Activated naive CD4-positive, alpha-beta T cell (primary cell): ENCODE measurements at places on chromosomes 5 and 9.

DNA sequence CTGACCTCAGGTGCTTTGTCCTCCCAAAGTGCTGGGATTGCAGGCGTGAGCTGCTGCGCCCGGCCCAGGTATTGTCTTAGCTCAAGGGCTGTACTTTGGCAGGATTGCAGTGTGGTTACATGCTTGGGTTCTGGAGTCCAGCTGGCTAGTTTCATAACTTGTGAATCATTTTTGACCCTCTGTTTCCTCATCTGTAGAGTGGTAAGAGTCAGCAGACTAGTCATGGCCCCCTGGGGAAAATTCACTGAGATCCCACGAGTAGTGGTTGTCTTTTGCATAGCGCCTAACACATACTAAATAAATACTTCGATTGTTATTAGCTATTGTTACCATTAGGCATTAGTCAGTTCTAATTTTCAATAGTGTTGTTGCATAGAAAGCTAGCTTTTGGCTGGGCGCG is 14.3 kb downstream of the PTPA start:
- DNase-seq = no peak

- no peak for DNase-seq
Measured at GRCh38 chr5:133790898-133791297, 177.5 kb downstream of the C5orf15 start.

DNA sequence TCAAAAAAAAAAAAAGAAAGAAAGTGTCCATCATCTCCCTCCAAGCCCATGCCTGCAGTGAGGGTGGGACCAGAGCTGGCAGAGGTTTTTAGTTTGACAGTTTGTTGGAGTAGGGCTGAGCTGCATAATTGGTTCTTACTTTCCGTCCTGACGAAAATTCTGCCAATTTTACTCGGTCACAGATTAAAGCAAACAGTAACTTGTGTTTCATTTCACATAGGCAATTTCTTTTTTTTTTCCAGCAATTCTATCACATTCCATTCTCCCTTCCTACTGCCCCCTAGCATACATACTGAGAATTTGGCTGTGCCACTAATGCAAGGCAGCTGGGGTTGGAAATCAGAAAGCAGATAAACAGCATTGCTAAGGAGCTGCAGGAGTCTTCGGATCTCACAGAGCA is 132.4 kb downstream of the FRMD3 start:
- DNase-seq = no peak

- DNase-seq = no peak
Measured at GRCh38 chr9:122392714-122393113, 21.9 kb downstream of the PTGS1 start.

- DNase-seq = no peak
Measured at GRCh38 chr9:127586096-127586495, 26.0 kb upstream of the STXBP1 start.

DNA sequence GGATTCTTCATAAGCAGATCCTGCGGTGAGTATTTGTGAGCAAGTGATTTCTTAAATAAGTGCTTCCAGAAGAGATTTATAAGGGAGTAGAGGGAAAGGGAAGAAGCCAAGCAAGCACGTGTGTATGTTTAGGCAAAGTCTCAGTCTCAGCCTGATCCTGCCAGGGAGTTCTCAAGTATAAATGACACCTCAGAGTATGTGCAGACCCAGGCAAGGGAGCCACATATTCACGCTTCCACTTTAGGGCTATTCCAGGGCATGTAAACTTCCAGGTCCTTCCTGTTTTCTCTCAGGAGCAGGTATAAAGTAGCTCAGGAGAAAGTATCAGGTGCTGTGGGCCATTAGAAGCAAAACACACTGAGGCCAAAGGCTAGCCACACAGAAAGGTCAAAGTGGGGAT is 22.6 kb downstream of the SPATA31D1 start:
- DNase-seq = no peak

DNA sequence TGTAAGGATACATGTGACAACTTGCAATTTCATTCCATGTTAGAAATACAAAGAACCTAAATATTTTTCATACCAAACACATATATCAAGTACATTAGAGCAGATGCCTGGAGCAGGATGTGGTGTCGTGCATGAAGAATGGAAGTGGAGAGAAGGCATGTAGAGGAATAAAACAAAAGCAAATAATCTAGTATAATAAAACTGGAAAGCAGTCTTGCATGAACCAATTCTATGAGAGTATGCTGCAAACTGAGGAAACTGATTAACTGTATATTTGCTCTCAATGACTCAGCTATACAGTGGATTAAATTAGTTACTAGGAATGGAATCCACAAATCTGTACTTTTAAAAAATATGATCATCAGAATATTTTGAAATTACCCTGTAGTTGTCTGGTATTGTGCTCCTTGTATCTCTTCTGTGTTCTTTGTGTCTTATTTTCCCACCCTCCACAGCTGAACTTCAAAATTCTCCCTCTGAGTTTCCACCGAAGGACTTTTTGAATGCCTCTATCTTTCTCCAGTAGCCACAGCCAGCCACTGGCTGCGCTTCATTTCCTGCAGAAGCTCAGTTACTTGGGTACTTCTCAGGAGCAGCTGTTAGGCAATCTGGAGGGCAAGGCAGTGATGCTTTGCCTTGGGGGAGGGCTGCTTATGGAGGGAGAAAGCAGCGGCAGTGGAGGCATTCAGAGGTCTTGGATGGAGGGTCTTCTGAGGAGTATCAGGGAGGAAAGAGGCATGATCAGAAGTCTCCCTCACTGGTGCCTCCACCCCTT is 608.0 kb downstream of the BRINP1 start:
- no peak for DNase-seq

DNA sequence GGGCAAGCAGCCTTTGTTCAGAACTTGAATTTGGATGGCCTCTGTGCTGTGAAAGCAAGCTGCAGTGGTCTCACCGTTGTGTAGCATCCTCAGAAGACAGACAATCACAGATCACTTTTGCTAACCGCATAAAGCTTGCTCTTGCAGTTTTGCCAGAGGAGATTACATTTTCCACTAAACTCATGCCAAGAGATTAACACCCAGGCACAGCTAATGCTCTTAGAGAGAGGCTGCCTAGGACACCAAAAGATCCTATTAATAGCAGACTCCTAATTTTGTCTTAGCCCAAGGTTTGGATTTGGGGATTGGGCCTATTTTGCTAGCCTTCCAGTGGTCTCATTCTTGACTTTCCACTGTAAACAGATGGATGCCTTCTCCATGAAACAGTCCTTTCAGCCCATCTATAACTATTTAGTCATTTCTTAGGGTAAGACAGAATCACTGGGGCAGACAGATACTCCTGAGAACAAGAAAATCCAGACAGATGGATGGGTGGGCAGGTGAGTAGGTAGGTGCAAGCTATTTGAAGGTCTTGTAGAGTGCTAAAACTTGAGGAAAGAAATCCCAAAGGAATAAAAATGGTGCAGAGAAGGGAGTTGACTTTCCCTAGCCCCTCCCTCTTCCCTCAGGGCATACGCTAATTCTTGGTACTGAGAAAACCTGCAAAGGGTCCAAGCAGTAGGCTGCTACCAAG is 506.2 kb downstream of the SPOCK1 start:
- DNase-seq = no peak

GRCh38 chr9:83312537-83312936 is 225.7 kb downstream of the FRMD3 start:
- no peak for DNase-seq

- no peak for DNase-seq
Measured at GRCh38 chr5:40689438-40689837, 9.7 kb downstream of the PTGER4 start.

DNA sequence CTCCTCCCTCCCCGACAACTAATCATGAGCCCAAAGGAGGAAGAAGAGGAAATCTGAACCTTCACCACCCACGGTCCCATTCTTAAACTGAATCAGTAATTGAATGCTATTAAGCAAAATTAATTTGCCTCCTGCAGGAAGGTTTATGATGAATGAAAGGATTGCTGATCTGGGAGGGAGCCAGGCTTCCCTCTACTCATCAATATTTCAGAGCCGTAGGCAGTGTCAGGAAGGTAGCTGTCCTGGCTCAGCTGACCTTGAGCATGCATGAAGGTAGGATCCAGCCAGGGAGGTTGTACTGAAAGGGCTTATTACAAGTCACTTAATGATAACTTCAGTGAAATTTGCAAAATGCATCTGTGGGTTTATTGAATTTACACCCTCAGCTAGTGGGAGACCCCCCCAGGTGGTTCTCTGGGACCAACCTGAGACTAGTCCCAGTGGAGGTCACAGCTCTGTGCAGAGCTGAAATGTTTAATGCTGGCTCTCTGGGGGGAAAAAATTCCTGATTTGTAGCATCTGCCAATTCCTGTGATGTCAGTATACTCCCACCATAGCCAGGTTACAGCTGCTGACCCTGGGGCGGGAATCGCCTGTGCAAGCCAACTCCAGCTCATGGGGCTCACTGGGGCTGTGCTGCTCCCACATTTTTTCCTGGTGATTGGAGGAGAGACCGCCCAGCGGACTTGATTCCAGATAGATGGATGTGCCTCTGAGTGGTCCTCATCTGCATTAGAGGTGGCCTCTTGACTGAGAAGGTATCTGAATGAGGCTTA is 47.9 kb upstream of the NCS1 start:
- DNase-seq = no peak

GRCh38 chr9:137388589-137389427 is 34.2 kb downstream of the EXD3 start:
- no peak for DNase-seq

- no peak for DNase-seq
Measured at GRCh38 chr9:6098431-6098830, 83.0 kb upstream of the RANBP6 start.

- DNase-seq = no peak
Measured at GRCh38 chr5:73729329-73729728, 103.3 kb downstream of the ARHGEF28 start.

GRCh38 chr9:13904311-13904710 is 409.6 kb downstream of the NFIB start:
- no peak for DNase-seq

DNA sequence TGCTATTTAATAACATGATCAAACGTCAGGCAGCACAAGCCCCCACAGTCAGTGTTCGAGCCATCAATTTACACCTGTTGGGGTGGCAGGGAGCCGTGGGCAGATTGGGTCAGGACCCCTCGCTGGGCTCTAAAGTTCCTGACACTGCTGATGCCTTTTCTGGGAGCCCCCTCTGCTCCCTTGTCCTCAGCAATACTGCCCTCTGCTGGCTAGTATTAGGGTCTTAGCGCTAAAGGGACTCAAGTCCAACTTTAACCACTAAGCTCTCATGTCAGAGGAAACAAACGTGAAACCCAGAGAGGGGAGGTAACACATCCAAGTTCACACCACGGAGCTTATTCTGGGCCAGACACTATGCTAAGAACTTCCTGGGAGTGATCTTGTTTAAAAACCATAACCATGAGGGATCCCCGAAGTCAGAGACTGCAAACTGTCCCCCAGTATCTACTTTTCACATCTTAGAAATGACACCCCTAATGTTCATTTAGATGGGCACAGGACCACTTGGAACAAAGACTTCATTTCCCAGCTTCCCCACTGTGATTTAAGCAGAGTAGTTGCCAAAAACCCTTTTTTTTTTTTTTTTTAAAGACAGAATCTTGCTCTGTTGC is 20.4 kb downstream of the ANKS6 start:
- DNase-seq = no peak

DNA sequence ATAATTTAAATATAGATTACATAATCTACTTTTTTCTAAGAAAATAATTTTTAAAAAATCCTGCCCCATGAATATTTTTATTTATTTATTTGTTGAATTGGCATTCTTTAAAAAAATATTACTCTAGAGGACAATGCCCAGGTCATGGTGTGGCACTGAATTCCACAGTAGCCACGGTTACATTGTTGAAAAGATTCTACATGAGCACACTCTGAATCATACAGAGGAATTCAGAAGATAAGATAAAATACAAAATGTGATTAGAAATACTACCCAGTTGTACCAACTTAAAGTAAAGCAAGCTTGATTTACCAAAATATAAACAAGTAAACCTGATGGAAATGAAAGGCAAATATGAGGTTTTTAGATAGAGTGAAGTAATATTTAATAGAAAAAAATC is 183.7 kb downstream of the HCN1 start:
- DNase-seq = no peak

DNA sequence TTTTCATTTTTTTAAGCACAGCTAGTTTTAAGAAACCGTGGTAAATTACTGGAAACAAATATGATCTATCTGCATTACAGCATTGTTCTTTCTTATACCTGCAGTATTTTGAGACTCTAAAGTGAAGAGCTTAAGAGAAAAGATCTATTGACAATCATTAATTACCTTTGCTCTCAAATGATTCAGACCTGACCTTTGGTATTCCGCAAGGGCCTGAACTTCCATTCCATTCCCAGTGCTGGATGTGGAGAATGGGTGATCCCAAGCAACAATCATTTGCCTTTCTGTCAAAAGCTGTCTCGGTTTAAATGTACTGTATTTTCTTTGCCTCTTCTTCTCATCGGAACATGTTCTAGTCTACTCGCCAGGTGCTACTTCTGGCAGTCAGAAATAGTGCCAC is 18.9 kb downstream of the NREP start:
- no peak for DNase-seq

GRCh38 chr5:54626407-54626806 is 108.8 kb downstream of the SNX18 start:
- no peak for DNase-seq
